ENCODE measurements at places on chromosomes 1 and 21. TPM values are rescaled to one million over a fixed set of nuclear protein-coding genes. Genes with fewer than 3 reads are reported as not detected.

CYP4A11 gene
- total RNA-seq, result not detected

DNA sequence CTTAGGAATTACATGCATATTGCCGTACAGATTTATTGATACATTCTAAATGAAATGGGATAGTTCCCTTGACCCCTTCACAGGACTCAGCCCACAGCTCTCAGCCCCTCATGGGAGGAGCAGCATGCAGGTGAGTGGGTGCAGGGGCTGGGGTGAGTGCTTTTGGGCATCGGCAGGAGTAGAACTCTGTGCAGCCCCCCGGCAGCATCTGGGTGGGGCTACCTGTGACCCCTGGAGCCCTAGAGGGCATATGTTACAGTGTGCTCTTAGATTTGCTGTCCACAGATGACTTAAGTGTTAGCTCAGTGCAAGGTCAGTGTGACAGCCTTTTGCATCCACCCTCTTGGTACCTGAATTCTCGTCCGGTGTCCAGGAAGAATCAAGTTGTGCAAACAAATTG lies 120.3 kb downstream of the GALNT2 start:
- no peak for DNase-seq

DNA sequence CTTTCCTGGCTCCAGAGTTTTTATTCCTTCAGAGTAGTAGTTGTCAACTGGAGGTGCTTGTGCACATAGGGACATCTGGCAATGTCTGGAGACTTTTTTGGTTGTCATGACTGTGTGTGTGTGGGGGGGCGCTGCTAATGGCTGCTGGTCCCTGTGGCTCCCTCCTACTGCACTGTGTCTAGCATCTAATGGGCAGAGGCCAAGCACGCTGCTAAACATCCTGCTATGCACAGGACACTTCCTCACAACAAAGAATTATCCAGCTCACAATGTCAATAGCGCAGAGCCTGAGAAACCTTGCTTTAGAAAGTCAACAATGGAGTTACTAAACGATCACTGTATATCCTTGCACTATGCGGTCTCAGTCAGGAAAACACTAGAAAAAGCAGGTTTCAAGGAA lies 19.7 kb upstream of the HMGB4 start:
- no peak for DNase-seq

- DNase-seq, result no peak
Observed at GRCh38 chr1:64172458-64172983, 30.9 kb upstream of the UBE2U start.

DNA sequence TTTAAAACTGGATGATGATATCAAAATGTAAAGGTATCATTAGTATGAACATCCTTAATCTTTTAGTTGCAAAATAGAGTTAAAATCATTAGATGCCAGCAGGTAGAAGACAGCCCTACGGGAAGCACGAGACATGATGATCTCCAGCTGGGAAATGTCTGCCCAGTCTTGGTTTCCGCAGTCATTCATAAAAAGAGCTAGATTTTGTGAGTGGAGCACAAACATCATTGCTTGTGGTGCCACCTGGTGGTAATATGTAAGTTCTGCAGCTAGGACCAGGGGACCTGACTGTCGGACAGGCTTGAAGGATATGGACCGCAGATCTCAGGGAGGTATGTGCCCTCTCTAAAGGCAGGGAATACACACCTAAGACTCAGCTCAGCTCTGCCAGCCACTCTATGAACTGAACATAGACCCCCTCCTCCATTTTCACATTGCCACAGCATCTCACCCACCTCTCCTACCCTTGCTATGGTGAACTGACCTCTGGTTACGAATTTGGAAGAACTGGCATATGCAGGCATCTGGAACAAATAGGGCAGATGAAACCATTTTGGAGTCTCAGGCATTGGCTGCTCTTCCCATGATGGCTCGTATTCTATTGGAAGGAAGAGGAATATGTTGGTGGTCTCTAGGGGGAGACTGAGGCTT lies 9.2 kb downstream of the FCMR start:
- no peak for DNase-seq

DNA sequence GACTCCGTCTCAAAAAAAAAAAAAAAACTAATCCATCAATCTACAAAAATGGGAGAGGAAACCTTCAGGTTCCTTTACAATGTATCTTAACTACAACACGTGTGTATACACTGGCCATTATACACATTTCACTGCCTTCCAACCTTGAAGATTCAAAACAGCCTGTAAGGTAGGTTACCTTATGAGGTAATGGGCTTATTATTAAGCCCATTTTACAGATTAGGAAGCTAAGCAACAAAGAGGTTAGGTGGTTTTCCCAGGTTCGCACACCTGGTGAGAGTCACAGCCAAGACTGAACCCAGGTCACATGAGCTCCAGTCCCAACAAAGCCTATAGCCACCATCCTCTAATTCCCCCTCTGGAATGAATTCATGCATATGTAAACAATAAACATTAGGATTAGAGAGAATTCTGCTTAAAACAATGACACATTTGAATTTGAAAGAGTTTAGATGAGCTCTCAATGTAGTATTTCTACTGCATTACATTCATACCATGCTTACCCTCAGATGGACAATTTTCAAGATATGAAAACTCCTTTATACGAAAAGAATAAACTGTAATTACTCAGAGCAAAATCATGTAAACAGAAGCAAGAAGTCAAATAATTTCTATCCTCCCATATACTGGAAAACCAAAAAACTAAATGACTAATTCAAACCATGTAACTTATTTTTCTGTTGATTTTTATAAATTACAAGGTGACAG lies 54.8 kb downstream of the EIF4G3 start:
- DNase-seq, result no peak

MROH7 gene
- 39.0 TPM for total RNA-seq

- no peak for DNase-seq
Observed at GRCh38 chr1:40838980-40839942, 22.9 kb downstream of the CITED4 start.

LCK gene
- total RNA-seq, result 4.7 TPM

GRCh38 chr1:9785406-9785805 lies 38.4 kb downstream of the CLSTN1 start:
- no peak for DNase-seq

DNA sequence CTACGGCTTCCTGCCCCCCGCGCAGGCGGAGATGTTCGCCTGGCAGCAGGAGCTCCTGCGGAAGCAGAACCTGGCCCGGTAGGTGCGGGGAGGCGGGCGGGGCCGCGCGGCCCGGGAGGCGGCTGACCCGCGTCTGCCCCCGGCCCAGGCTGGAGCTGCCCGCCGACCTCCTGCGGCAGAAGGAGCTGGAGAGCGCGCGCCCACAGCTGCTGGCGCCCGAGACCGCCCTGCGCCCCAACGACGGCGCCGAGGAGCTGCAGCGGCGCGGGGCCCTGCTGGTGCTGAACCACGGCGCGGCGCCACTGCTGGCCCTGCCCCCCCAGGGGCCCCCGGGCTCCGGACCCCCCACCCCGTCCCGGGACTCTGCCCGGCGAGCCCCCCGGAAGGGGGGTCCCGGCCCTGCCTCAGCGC lies 16.6 kb downstream of the NOC2L start:
- no peak for DNase-seq

GRCh38 chr1:65846866-65847265 lies 54.2 kb downstream of the PDE4B start:
- no peak for DNase-seq

MIXL1 gene
- 0.38 TPM for total RNA-seq

ATG4C gene
- 7.4 TPM for total RNA-seq

NID1 gene
- 36.7 TPM for total RNA-seq

DNA sequence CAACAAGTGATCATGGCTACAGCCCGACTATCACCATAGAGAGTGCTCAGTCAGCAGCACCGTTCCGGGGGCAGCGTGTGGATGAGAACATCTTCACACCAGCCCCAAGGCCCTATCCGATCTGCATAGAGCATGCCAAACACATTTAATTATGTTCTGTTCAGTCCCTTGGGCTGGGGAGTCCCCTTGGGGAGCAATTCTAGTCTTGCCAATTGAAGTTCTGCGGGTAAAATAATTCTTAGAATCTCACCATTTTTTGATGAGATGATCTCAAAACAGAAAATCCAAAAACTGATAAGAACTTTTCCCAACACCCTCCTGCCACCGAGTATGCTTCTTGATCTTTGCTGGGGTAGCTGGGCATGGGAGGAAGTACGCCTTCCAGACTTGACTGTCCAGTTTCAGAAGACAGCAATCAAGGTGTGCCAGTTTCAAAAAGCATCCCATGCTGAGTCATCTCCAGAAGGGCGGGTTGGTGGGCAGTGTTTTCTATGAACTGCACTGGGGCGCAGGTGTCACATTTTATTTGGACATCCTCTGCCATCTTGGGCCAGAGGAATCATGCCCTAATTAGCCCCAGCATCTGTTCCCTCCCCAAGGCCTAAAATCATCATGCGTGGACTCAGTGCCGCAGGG lies 20.8 kb upstream of the PTPRF start:
- no peak for DNase-seq

TLR5 gene
- total RNA-seq, result 6.9 TPM

C8A gene
- total RNA-seq, result not detected

USH2A gene
- 0.03 TPM for total RNA-seq

Data from mucosa of descending colon (tissue), 3 donors.